ENCODE measurements at places on chromosomes 16 and 17.

GRCh38 chr17:77359236-77359635, 218.5 kb downstream of the SEC14L1 start:
- no peak for DNase-seq

GRCh38 chr17:14042411-14042810, 26.9 kb upstream of the COX10 start:
- DNase-seq, result no peak

- DNase-seq, result no peak
Measured at GRCh38 chr16:2596747-2597559, 59.1 kb downstream of the PDPK1 start.

DNA sequence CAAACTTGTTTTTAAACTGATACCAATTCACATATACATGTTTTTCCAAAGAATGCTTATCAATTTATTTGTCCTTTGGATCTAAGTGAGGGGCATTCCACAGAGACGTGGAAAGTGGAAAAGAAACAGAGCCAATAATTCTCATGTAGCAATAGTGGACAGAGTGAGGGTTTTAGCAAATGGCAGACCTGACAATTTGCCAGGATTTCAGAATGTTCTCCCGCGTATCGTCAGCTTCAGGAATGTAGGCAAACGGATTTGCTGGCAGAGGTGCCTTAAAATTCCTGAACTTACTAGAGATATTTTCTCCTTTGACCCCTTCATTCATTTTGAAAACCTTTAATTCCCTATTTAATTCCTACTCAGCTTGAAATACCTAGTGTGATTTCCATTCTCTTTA, 193.4 kb upstream of the CPHXL start:
- no peak for DNase-seq

- DNase-seq, result peak; percentile 95
Measured at GRCh38 chr16:3305109-3306068, at the start of the genes TIGD7 and ZNF75A. TIGD7 (minus strand) TSS chr16:3305430; CDS start chr16:3300614, 4,816 bp downstream. ZNF75A (plus strand) TSS chr16:3305497; CDS start chr16:3308429, 2,932 bp downstream.

- no peak for DNase-seq
Measured at GRCh38 chr17:60391471-60392041, 377 bp downstream of the USP32 start.

- no peak for DNase-seq
Measured at GRCh38 chr17:77782611-77783010, 175.9 kb upstream of the TNRC6C start.

GRCh38 chr16:74982256-74982655, 2.7 kb downstream of the WDR59 start:
- DNase-seq, result no peak

GRCh38 chr17:69864462-69864861, 210.6 kb upstream of the KCNJ16 start:
- DNase-seq, result no peak

DNA sequence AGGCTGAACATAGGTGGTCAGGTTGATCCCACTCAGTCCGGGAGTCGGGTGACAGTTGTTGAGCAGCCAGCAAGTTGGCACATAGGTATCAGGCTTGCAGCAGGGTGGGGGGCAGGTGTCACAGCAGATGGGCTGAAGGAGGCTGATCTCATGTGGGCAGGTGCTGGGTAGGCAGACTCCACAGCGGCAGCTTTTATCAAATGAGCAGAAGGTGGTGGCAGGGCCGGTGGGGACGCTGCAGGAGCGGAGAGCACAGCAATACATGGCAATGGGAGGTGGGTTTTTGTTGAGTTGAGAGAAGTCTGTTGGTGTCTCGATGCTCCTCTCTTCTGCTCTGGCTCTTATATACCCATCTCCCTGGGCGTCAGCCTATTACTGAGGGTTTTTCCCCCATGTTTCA, at the start of gene KRTAP3-1:
Gene KRTAP3-1, minus strand, starts transcription at position 318 of the 400 bp plus-strand sequence. Its CDS starts 54 bp downstream, at position 264.
- DNase-seq, result no peak

- DNase-seq, result no peak
Measured at GRCh38 chr16:57424583-57424982, 20.0 kb downstream of the CCL17 start.

DNA sequence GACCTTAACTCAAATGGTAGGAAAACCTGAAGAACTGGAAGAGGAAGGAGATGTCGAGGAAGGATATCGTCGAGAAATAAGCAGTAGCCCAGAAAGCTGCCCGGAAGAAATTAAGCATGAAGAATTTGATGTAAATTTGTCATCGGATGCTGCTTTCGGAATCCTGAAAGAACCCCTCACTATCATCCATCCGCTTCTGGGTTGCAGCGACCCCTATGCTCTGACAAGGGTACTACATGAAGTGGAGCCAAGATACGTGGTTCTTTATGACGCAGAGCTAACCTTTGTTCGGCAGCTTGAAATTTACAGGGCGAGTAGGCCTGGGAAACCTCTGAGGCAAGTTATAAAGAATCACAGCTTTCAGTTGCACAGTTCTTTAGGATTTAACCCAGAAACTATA, 15.5 kb downstream of the ERCC4 start:
- no peak for DNase-seq

DNA sequence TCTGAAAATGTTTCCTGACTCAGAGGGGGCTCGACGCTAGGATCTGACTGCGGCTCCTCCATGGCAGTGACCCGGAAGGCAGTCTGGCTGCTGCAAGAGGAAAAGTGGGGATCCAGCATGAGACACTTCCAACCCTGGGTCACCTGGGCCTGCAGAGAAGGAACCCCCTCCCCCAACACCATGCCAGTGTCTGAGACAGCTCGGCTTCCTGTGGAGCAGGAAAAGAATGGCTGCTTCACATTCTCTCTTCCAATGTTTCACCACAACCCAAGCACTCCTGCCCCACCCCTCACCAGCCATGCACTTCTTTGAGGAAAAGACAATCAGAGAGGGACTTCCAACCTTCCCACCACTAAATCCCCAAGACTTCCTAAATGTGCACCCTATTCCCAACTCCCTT, 10.8 kb downstream of the TP53 start:
- no peak for DNase-seq

DNA sequence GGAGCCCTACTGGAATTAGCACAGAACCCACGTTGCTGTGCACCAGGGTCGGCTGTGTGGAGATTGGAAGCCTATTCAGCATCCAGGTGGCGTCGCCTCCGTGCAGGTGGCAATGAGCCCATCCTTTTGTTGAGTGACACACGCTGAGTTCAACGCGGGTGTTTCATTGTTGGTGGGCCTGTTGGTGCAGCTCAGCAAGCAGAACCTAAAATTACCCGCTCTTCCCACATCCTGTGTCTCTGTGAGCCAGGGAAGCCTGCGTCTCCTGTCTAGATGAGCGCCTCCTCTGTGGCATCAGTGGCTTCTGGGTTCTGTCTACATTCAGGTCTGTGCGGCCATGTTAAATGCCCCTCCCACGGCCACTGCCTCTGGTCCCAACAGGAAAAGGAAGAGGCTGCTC, 14.5 kb downstream of the CD2BP2 start:
- DNase-seq, result no peak

GRCh38 chr17:59193336-59193862, 16.4 kb upstream of the SMG8 start:
- DNase-seq, result no peak

- DNase-seq, result no peak
Measured at GRCh38 chr16:3036726-3037315, at the start of gene BICDL2. BICDL2 (minus strand) TSS chr16:3036944; CDS start chr16:3035496, 1,448 bp downstream.

DNA sequence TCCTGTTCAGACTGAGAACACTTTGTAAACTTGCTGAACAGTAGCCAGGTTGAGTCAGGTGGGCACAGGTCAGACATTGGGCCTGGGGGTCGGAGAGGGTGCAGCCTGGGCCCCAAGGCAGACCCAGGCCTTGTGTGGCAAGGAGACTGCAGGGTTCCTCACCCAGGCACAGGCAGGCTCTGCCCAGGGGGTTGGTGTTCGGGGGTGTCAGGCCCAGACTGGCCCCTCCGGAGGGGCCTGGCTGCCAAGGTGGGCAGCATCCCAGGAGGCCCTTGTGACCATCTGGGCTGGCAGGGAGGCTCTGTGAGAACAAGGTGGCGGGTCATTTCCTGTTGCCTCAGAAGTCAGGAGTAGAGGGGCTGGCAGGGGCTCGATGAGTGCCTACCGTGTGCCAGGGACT, 585 bp upstream of the MYO15A start:
- DNase-seq, result no peak

- DNase-seq, result no peak
Measured at GRCh38 chr17:70144260-70144846, 25.0 kb upstream of the KCNJ2 start.

DNA sequence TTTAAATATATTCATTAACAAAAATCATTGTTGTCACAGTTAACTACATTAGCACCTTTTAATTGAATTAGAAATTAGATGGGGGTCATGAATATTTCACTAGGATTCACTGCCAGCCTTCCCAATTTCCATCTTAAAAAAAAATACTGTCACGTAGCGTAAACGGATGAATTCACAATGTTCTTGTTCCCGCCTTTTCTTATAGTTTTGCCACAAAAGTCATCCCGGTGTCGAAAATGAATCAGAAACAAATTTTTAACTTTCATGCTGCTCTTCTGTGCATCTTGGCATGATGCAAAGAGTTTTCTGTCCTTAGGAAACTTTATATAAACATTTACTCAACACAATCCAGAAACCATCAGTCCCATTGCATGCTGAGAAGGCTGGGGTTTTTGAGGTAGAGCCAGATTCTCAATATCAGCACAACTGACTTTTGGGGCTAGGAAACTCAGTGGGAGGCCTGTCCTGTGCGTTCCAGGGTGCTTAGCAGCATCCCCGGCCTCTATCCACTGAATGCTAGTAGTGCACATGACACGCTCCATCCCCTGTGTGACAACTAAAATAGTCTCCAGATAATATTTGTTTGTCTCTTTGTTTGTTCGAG, 252.9 kb upstream of the XYLT1 start:
- no peak for DNase-seq

DNA sequence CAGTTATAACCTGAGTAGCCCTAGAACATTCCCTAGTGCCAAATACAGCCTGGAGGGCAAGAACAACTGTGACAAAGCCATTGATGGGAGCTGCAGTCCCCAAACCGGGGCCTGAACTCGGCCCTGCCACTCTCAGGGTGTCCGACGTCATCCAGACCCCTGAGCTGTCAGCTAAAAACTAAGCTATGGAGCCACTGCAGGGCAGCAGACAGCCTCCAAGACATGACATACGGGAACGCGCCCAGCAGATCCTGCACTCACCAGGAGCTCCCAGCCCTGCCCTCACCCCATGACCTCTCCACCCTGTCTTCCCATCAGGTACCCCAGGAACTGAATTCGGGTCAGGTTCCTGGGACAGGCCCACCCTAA, 28.4 kb downstream of the KDM8 start:
- no peak for DNase-seq

GRCh38 chr16:59212492-59213024, 478.4 kb upstream of the GOT2 start:
- no peak for DNase-seq

Data from hypothalamus (tissue), 51 donors.